AG04449 (cell line): ENCODE measurements at places on chromosomes 6 and 20.
A peak's percentile ranks its signal among the peaks of the same experiment; 100 is the strongest.

DNA sequence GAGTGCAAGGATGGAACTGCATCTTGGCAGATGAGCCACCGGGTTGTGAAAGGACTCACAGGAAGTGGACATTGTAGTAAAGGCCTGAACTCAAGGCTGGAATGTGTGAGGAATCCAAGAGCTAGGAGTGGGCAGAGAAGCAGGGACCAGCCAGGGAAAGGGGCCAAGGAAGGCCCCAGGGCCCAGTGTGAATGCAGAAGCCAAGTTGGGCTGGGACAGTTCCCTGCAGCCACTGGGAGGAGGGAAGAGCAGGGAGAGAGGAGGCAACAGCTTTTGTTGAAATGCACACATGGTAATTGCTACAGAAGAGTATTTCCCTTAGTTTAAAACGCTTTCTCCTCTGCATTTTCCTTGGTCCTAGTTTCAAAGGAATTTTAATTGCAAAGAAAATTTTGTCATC, 34.6 kb downstream of the CDH22 start:
- DNase-seq = no peak

DNA sequence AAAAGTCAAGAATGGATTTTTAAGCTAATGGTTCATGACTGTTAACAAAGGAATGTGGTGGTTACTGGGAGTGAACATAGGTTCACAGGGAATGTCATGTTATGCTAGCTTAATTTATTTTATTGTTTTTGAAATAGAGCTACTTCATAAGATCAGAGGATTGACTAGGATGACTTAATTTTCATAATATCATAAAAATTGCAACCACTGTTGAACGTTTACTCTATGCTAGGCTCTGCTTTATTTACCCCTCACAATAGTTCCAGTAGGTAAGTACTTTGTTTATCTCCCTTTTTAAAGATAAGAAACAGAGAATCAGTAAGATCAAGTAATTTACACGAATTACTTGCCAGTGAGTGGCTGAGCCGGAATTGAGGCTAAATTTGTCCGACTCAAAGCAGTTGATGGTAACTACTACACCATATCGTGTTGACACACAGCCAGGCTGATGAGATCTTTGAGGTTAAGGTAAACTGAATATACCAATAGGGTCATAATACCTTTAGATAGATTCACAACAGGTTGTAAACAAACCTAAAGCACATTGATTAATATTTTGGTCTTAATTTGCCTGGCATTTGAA, 194.6 kb upstream of the CITED2 start:
- no peak for DNase-seq

DNA sequence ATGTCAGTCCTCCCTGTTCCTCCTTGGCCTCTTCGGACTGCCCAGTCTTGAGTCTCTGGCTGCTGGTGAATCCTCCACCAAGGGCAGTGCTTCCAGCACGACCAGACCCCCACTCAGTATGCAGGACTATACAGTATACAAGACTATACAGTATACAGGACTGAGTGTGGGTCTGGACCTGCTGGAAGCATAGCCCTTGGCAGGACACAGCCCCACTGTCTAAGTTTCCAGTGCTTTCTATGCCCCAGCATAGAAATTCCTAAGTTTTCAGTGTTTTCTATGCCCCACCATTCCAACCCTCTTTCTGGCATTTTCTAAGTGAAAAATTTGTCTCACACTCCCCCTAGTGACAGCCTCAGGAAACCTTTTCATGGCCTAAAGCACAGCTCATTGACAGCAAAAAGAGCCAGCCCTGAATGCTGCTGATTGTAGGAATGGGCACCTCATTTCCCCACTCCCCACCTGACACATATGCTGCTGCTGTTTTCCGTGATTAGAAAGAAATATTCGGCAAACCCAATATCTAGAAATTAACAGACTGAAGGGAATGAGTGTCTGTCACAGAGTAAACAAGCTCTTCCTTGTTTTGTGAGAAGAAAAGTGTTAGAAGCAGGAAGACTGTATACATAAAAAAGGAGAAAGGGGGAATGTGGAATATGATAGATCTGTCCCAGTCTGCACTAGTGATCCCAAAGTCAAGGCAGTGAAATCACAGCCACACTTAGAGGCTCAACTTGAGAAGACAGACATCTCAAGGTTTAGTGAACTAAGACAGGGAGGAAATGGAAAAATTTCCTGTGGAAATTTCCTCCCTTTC, 206.9 kb downstream of the IBTK start:
- DNase-seq = no peak

DNA sequence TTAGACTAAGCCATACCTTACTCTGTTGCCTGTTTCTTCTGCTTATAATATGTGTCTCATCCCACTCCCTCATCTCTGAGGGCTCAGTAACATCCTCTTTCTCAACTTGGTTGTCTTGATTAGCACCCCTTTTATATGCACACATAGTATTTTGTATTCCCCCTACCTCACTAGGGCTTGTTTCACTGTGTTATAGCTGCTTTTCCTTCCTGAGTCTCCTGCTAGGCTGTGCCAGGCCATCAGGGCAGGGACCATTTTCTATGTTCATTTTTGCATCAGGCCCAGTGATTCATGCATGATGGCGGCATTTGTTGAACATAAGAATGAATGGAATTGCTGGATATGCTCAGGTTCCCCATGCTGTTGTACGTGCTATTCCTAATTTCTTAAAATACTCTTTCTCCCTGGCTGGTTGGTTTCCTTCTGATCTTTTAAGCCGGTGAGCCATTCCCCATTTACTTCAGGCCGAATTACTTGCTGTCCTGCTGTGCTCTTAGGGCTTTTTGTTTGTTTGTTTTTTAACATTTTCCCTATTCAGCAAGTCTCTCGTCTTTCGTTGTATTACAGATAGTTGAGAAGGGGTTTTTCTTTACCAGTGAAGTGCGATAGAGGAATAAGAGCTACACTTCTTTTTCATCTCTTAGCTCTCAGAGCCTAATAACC, 183.2 kb downstream of the CARMIL1 start:
- no peak for DNase-seq

DNA sequence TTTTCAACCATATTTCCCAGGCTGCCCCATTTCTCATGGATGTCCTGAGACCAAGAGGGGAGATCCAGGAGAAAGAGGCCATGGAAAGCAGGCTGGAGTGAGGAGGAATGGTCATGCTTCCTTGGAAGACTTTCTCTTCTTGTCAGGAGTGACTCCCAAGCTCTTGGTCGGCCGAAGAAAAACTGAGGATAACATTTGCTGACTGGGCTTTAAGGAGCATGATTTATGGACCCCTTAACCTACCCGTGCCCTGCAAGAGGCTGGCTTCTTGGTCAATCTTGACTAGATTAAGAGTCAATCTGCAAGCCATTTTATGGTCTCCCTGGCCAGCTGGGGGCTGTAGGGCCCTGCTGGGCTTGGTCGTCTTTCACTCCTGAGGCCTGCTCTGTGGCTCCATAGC, 22.8 kb downstream of the ADGRF4 start:
- no peak for DNase-seq

DNA sequence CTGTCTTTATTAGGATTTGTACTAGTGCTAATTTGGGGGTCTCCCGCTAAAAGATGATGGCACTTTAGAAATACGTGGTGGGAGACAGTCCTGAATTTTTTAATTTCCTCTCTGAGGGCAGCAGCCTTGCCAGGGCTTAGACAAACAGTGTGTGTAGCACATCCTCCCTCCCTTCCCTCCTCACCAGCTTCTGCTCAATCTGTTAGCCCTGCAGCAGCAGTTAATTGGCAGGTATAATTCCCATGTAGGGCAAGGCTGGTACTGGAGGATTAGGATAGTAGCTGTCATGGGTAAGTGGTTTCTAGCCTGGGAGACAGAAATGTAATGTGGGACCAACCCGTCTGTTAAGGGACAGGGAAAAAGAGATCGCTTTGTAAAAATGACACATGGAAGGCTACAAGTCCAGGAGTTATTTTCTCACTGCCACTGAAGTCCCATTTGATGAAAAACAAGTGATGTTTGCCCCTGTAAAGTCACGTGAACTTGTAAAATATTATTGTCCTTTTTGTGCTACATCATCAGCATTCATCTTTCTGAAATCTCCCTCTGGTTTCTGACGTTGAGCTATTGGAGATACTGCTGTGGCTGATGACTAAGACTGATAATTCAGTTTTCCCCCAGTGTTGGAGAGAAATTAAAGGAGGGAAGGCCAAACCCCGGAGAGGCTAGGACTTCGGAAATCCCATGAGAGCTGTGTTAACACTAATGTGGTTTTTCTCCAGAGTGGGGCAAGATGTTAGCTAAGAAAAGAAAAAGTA, 40.6 kb downstream of the CTNNBL1 start:
- no peak for DNase-seq

DNA sequence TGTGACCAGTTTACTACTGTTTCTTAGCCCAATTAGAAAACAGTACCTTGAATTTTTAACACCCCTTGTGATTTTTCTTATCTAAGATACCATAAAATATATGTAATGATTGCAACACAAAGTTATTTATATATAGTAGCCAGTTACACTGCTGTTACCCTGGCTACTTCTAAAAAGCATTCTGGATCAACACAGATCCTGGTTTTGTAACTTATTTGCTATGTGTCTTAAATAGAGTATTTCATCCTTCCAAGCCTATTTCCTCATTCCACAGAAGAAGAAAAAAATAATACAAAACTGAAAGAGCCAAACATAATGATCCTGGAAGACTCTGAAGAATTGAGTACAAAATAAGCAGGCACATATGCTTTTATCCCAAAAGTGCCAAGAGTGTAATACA, 19.0 kb upstream of the GSTA4 start:
- DNase-seq = peak; percentile 71

GRCh38 chr20:3847429-3847940, 851 bp downstream of the MAVS start:
- no peak for DNase-seq

GRCh38 chr6:17927705-17928104, 59.7 kb downstream of the KIF13A start:
- no peak for DNase-seq

DNA sequence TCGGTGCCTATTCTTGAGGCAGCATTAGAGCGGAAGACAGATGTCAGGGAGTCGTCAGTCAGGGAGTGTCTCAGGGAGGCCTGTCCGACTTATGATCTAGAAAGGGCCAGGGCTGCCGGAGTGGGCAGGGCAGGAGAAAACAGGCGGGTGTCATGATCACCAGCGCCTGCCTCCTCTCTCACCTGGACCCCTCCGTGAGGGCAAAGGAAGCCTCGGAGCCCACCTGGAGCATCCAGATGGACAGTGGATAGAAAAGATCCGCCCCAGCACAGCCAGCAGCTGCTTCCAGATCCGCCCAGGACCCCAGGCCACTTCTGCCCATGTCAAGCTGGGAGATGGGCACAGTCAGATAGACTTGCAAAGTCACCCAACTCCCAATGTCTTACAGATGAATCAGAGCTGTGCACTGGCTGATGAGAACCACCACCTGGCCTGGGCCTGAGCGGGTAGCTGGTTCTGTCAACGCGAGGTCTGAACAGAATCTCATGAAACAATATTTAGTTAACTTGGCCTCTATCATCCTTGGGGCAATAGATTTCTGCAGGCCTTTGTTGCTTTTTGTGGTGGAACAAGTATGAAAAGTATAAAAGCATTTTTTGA, 22.2 kb downstream of the PSMG4 start:
- no peak for DNase-seq

DNA sequence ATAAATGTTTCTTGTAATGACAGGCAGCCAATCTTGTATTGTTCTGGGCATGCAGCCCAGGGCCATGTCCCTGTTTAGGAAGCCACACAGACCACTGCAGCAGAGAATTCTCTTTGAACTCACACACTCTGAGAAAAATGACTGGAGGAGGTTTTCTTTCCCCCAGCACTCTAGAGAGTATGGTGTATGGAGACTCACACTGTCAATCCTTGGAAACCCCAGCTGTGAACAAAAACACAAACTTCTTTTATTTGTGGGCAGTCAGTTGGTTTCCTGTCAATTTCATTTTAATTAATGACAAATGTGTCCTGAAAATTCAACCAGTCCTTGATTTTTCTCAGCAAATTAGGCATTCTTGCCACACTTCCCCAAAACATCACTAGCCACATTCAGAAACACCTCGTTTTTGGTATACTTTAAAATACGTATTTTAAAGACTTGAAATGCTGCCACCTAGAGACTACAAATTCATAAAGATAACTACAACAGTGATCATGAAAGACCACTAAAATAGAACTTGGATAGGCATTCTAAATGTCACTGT, 52.9 kb upstream of the UFL1 start:
- no peak for DNase-seq

GRCh38 chr20:1804554-1804956, 90.7 kb upstream of the SIRPA start:
- no peak for DNase-seq

DNA sequence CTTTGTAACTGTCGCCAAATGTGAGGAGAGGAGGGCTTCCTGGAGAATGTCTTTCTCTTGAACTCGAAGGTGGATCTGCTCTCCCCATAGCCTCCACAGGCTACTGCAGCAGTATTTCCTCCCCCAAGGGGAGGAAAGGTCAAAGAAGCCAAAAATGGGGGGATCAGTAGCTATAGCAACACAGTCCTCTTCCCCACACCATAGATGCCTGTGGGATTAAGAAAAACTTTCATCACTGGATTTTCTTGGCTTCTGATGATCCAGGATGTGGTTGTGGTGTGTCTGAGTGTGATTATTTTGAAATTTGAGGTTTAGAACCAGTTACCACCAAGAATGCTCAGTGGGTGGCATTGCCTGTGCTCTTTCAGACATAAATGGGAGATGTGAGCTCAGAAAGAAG, 140.1 kb upstream of the SPACA1 start:
- peak; percentile 19 for DNase-seq

- DNase-seq = no peak
These were observed 97.4 kb upstream of the NEDD9 start for GRCh38 chr6:11329726-11330412.

DNA sequence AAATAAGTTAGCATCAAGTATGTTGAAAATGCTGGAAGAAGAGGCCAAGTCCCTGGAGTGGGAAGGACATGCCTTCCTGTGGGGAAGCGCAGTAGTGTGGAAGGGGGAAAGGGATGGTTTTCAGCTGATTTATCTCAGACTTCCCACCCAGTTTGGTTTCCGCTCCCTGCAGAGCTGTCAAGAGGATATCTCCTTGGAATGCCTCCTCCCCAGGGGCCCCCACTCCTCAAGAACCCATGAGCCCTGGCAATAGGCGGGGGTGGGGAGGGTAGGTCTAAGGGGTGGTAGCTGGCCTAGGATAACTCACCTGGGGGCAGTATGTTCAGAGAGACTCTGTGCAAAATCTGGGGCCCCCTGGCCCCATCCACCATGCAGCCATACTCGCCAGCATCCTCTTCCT, 696 bp downstream of the TREML1 start:
- no peak for DNase-seq

DNA sequence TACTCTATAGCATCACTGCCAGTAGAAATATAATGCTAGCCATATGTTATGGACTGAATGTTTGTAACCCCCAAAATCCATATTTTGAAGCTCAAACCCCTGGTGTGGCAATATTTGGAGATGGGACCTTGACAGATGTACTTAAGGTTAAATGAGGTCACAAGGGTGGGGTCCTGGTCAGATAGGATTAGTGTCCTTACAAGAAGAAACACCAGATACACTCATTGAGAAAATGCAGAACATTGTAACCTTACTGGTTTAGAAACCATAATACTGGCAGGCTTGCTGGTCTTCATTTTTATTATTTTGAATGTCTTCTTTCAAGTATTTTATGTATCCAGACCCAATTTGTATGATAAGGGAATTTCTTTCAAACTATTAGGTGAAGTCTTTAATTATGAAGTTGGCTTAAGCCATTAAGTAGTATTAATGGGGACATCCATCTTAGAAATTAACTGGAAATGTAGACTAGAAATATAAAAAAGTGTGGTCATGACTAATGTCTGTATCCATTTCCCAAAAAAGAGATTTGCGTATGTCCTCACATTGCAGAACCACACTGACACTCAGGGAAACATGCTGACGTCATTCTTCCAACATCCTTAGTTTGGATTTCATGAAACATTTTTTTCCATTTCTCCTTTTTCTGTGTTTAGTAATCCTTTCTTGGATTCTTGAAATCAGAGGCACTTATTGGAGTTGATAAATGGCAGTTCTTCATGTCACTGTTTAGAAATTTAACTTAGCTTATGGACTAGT, 32.4 kb downstream of the SLC16A10 start:
- DNase-seq = no peak
